Stimulated activated CD8-positive, alpha-beta memory T cell treated with anti-CD3 and anti-CD28 coated beads, Interleukin-15, amount 100 ng/mL, for 4 hours (primary cell): ENCODE measurements at places on chromosomes 7 and 10.

GRCh38 chr7:18590744-18591340 is 95.3 kb downstream of the HDAC9 start:
- no peak for DNase-seq

DNA sequence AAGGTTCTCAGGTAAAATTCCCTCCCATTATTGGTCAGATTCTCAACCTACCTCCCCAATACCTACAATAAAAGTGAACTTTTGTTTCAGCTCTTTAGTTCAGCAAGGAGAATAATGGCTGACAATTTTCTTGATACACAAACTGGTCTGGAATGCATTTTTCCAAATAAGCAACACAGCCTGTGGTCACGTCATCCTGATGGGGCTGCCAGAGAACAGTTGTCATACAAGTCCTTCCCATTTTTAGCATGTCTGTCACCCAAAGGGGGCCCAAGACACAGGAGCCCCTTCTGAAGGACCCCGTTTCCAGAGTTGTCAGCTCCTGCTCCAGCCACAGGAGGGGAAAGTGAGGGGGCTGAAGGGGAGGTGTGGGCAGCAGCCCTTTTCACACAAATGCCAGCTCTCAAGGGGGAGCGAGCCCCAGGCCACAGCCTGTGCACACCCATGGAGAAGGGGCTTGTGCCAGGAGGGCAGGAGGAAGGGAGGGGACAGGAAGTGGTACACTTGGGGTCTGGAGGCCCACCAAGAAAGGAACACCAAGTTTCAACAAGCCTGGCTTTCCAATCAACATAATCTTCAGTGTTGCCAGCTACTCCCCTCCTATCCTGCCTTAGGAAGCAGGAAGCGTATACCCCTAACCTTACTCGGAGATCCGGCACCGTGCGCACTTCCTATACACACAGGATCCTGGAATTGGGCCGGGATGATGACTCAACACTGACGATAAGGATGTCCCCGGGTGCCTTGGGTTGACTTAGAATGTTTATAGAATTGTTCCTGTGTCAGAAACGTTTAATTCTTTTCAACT is 43.4 kb upstream of the PDLIM1 start:
- no peak for DNase-seq

DNA sequence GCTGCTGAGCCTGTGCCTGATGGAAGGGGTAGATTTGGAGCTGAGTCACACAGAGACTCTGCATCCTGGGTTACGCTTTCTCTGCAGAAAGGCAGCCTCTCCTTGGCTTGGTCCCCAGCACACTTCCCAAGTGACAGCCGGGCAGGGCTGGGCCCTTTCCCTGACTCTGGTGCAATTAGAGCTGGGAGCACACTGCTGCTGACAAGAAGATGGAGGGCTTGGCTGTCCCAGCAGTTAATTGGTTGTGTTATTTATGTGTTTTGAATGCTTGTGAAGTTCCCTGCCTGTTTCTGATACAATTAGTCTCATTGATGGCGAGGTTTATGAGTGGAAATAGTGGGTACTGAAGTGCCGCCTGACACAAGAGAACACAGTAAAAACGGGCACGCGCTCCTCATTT is 123.6 kb downstream of the TCERG1L start:
- DNase-seq = no peak

DNA sequence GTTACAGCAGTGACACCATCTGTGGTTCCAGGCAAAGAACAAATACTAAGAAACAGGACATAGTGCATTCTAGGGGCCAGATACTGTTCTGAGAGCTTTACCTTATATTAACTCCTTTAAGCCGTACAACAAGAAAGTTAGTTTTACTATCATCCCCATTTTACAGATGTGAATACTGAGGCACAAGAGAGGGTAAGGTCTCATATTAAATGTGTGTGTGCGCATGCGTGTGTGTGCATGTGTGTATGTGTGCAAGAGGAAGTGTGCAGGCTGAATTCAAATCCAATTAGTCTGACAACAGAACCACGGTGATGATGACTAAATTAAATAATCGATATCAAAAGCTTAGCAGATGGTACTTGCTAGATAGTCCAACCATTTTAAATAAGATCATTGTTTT is 11.0 kb downstream of the TECTB start:
- no peak for DNase-seq

DNA sequence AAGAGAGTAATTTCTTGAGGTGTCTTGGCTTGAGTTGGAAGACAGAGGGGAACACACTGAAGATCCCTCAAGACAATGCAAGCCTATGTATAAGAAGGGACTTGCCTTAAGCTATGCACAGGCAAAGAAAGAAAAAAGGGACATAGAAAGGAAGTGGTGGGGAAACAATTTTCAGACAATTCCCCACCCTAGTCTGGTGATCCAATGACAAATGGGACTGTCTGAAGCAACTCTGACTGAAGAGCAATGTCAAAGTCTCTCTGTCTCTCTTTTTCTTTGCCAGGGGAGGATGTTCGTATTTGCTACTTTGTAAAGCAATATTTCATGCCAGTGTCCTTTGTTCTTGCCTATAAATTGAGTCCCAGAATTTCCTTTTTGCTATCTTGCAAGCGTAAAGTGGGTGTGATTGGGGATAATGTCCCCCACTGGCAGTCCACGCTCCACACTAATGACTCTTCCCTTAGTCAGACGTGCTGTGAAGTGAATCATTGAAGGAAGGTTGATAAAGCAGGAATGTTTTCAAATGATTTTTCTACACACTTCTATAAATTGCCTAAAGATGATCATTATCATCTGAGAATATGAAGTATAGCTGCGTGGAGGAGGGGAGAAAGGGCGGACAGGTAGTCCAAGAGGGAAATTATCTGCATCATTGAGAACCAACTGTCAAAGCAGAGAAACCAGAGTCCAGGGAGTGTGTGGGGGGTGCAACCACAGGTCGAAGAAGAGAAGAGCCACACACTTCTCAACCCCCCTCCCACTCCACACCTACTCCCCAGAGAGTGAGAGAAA is 243.8 kb upstream of the ETV1 start:
- no peak for DNase-seq

DNA sequence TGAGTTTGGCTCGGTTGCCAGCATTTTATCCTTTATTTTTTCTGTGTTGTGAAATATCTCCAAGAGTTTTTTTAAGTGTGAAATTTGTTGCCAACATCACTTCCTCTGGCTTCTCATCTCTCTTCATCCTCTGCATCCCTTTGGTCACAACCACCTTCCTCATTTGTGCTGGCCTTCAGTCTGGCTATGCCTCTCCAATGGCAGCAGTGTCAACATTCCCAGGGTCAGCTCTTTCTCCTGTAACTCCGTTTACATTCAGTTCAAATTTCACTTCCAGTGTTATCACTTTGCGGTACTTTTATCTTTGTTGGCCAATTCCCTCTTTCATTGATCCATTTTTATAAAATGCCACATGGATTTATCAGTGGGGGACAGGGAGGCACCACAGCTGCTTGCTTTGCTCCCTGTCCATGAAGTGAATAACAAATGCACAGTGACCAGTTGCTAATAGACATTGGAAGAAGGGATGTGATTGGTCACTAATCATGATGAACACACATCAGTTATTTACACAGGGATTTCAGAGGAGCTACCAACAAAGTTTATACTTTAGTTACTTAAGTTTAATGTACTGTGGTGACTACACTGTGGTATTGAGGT is 311.4 kb upstream of the LRGUK start:
- DNase-seq = no peak

GRCh38 chr10:131841661-131842139 is 59.1 kb upstream of the PPP2R2D start:
- no peak for DNase-seq

- DNase-seq = no peak
Measured at GRCh38 chr7:134470864-134471263, 12.0 kb upstream of the AKR1B1 start.

GRCh38 chr7:99392659-99393354 is 15.6 kb downstream of the PDAP1 start:
- peak; percentile 60 for DNase-seq

DNA sequence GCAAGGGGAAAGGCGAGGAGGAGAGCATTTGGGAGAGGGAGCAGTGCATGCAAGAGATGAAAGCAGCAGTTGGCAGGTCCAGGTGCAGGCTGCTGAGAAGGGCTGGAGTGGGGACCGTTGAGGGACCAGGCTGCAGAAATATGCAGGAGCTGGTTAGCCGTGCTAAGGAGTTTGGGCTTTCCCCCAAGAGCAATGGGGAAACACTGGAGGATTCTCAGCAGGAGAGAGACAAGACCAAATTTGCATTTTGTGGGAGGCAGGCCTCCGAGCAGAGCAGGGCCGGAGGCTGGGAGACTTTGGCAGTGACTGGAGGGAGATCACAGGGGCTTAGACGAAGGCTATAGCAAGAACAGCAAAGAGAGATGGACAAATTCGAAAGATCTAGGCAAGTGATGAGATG is 11.8 kb downstream of the BTBD16 start:
- DNase-seq = no peak

GRCh38 chr10:33523236-33523792 is 188.8 kb upstream of the NRP1 start:
- DNase-seq = no peak

DNA sequence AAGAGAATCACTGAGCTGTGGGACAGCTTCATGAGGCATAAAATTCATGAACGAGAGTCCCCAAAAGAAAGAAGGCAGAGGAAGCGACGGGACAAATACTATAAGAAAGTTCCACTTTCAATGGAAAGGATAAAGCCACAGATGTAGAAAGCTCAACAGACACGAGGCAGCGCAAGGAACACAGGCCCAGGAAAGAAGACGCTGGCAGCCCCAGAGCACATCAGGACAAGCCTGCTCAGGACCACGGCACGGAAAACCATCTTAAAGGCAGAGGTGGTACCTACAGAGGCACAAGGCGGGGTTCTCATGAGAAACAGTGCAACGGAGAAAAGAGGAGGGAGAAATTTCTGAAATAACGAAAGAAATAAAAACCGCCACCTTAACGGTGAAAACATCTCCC is 273.4 kb downstream of the MAD1L1 start:
- no peak for DNase-seq

DNA sequence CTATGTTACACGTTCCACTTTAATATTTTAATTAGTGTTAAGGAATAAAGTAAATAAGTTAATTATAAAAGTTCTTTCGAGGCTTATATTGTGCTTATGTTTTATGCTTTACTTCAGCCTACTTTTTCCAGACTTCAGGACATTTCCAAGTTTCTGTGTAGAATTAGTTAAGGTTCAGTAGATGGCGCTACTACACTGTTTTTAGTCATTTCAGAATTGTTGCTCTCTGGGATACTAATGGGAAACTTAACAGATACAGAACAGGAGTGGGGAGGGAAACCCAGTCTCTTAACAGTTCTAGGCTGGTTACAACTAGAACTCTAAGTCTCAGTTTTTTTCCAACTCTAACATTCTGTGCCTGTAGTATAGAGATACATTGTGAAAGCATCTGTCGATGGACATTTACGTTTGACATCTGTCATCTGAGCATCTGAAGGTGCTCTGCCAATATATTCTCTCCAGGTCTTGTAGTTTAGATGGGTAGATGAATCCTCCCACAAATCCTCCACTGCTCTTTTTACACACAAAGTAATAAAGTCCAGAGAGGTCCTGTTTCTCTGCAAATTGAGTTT is 56.8 kb upstream of the FAM171A1 start:
- no peak for DNase-seq

GRCh38 chr7:50416527-50417182 is 33.5 kb downstream of the FIGNL1 start:
- DNase-seq = no peak

- DNase-seq = no peak
Measured at GRCh38 chr10:33008499-33009243, 50.6 kb upstream of the ITGB1 start.

DNA sequence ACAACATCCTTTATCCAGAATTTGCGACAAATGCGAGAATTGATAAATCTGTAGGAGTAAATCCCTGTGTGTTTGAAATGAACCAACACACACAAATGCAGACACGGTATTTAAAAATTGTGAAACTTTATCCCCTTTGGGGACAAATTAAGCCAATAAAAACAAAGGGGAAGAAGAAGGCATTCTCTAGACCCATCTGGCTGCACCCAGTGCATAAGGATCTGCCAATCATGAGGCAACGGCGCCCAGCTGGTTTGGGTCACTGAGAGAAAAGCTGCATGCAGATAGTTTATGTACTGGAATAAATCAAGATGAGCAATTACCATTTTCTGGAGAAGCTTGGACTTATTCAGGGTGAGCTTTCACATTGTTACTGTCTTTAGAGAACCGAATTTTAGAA is 45.7 kb downstream of the VAX1 start:
- DNase-seq = no peak

GRCh38 chr7:129091484-129092002 is 36.6 kb upstream of the TNPO3 start:
- DNase-seq = peak; percentile 66

DNA sequence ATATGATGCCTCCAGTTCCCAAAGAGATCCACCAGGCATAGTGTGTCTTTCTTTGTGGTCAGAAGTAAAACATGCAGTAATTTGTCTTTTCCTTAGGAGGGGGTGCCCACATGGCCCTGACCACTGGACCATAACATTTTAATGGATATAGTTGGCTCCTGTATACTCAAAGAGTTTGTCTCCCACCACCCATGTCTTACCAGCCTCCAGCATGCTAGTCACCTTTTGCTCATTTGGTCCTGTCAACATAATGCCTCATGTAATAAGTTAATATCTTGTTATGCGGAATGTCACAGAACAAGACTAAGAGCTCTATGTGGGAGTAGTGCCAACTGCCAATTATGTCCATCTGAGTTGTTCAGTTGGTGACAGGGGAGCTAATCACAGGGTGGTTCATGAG is 83.4 kb upstream of the IFRD1 start:
- DNase-seq = no peak

- no peak for DNase-seq
Measured at GRCh38 chr7:114082642-114083165, 163.9 kb upstream of the PPP1R3A start.

GRCh38 chr7:77184463-77184862 is 15.2 kb downstream of the FGL2 start:
- DNase-seq = no peak

GRCh38 chr7:140646931-140647647 is 6.5 kb upstream of the DENND2A start:
- DNase-seq = no peak

DNA sequence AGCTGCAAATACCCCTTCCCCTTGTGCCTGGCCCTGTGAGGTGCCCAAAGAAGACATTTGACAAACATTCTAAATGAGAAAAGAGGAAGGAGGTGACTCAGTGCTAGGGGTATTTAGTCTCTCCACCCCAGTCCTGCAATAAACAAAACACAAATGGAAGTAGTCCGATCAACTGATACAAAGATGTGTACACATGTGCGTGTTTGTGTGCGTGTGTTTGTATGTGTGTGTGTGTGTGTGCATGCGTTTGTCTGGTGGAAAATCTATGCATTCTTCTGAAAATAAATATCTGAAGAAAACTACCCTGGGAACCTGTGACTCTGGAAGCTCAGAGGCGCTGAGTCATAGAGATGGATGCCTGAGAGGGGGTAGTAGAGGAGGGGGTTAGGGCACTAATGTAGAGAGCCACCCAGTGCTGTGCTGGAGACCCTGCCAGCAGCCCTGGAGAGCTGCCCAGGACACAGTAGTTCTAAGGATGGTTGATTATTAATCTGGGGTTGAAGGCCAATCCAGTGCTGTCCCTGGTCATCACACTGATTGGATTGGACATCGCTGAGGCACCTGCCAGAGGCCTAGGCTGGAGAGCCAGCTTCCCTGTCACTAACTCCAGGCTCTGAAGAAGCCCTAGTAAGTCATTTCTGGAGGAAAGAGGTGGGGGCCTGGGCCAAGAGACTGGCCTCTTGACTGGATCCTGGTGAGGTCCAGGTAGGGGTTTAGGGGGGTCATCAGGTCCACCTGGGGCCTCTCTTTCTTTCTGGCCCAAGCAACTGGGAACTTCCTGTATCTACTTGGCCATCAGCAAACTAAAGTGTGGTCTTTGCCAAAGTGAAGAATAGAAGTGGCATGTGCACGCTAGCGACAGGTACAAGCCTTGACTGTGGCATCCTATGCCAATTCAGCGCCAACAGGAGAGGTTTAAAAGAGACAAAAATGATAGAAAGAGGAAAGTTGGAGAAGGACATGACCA is 18.5 kb downstream of the SFTPA1 start:
- no peak for DNase-seq
